B cell (primary cell): ENCODE measurements at places on chromosomes 3 and 15. TPM values are rescaled to one million over a fixed set of nuclear protein-coding genes. Genes with fewer than 3 reads are reported as not detected.

The MNS1 gene
- 0.83 TPM in 1 of 2 replicates, not detected in the other for total RNA-seq

The ATP13A5 gene
- 0.12 TPM in 1 of 2 replicates, not detected in the other for total RNA-seq

The CELF6 gene
- total RNA-seq = 4.3 and 5.3 TPM in 2 replicates

The CCRL2 gene
- 2.3 and 2.6 TPM in 2 replicates for total RNA-seq

The IMPG2 gene
- 0.44 and 0.53 TPM in 2 replicates for total RNA-seq

The UROC1 gene
- total RNA-seq = not detected in 2 replicates

The DPPA4 gene
- 2.8 and 3.3 TPM in 2 replicates for total RNA-seq

The PAQR9 gene
- total RNA-seq = not detected in 2 replicates

The COLQ gene
- 1.9 TPM in 2 replicates for total RNA-seq

The SLC22A14 gene
- total RNA-seq = not detected in 2 replicates

The CASR gene
- not detected in 2 replicates for total RNA-seq

The RTP3 gene
- total RNA-seq = not detected in 2 replicates

The SLC2A2 gene
- not detected in 2 replicates for total RNA-seq

The CACNA2D3 gene
- 0.15 TPM in 1 of 2 replicates, not detected in the other for total RNA-seq

The IFRD2 gene
- 55.8 and 63.4 TPM in 2 replicates for total RNA-seq

The WWTR1 gene
- total RNA-seq = 0.92 and 2.3 TPM in 2 replicates

The ROBO1 gene
- total RNA-seq = 1.8 and 3.2 TPM in 2 replicates

The FAM3D gene
- not detected in 2 replicates for total RNA-seq

The PLSCR2 gene
- 0.54 and 0.61 TPM in 2 replicates for total RNA-seq

The MCF2L2 gene
- 1.5 and 1.6 TPM in 2 replicates for total RNA-seq

The SI gene
- not detected in 2 replicates for total RNA-seq

The GP5 gene
- total RNA-seq = 0.15 and 0.22 TPM in 2 replicates

The ALDH1L1 gene
- total RNA-seq = not detected in 2 replicates

The MBNL1 gene
- total RNA-seq = 505 and 514 TPM in 2 replicates

The PIAS1 gene
- 87.3 and 97.5 TPM in 2 replicates for total RNA-seq

The OR5AC2 gene
- not detected in 2 replicates for total RNA-seq

The LAMB2 gene
- 0.05 and 0.74 TPM in 2 replicates for total RNA-seq

The THBS1 gene
- total RNA-seq = 4.3 and 5.6 TPM in 2 replicates

The CLDN18 gene
- not detected in 2 replicates for total RNA-seq

The ALS2CL gene
- 0.22 and 0.34 TPM in 2 replicates for total RNA-seq

The CXCR6 gene
- total RNA-seq = not detected in 2 replicates

The SLC12A1 gene
- total RNA-seq = not detected in 2 replicates

The DAPK2 gene
- total RNA-seq = 31.0 and 31.9 TPM in 2 replicates

The KLHL40 gene
- not detected in 2 replicates for total RNA-seq

The SEMA3B gene
- 0.34 and 0.51 TPM in 2 replicates for total RNA-seq

The REC114 gene
- total RNA-seq = not detected in 2 replicates

The GASK1A gene
- 0.15 TPM in 1 of 2 replicates, not detected in the other for total RNA-seq

The SLC15A2 gene
- 13.1 and 14.4 TPM in 2 replicates for total RNA-seq

The FMN1 gene
- total RNA-seq = 0.96 and 1.2 TPM in 2 replicates

The CCDC39 gene
- not detected in 2 replicates for total RNA-seq

The GPR149 gene
- total RNA-seq = not detected in 2 replicates

The GPR176 gene
- 0.30 and 0.39 TPM in 2 replicates for total RNA-seq

The RPS27L gene
- total RNA-seq = 49.4 and 50.9 TPM in 2 replicates

The GOLGA8F gene
- total RNA-seq = not detected in 2 replicates

The CHRM5 gene
- not detected in 2 replicates for total RNA-seq

The PP2D1 gene
- total RNA-seq = not detected in 2 replicates

The CMTM8 gene
- 0.25 TPM in 1 of 2 replicates, not detected in the other for total RNA-seq

The QTRT2 gene
- total RNA-seq = 59.5 and 61.8 TPM in 2 replicates

The RBSN gene
- 31.2 and 32.6 TPM in 2 replicates for total RNA-seq

The NLGN1 gene
- not detected in 2 replicates for total RNA-seq

The LYZL4 gene
- not detected in 2 replicates for total RNA-seq

The VPS39 gene
- 145 and 149 TPM in 2 replicates for total RNA-seq

The IL5RA gene
- total RNA-seq = 0.75 and 1.0 TPM in 2 replicates

The CSTA gene
- total RNA-seq = not detected in 2 replicates

The CYP1A1 gene
- not detected in 2 replicates for total RNA-seq

The IL17RD gene
- 0.02 and 0.05 TPM in 2 replicates for total RNA-seq

The SLC51A gene
- not detected in 2 replicates for total RNA-seq
